ENCODE measurements at places on chromosomes 13 and 19.

DNA sequence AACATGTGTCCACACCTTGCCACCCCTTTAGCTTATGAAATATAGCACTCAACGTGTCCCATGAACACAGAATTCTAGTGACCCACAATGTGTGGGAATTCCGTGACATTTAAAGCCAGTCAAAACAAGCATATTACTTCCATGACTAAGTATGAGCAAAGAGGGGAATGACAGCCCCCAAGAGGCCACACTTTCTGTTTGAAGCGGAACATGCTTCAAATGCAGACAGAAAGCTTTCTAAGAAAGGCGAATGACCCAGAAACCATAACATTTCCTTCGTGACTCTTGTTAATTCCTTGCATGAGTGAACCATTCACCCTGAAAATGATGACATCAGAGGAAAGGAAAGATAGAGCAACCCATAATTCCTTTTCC is 122.0 kb upstream of the FNDC3A start:
- no peak for DNase-seq

GRCh38 chr13:38863536-38863935 is 127.1 kb downstream of the STOML3 start:
- DNase-seq = no peak

DNA sequence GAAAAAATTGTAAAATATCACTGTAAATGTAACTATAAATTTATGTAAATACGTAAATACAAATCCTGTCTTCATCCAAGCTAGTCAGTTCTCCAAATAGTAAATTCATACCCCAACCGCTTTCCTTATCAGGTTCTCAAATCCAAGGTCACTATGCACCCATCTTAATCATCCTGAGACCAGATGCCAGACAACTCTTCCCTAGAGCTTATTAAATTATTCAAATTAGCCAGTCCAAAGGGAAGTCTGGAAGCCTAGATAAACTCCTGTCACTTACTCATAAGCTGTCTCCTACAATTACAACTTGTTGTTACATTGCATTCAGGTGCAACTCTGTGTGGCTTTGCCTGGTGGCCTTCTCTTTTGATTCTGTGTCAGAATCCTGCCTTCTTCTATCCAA is 836.1 kb upstream of the PCDH20 start:
- DNase-seq = no peak

DNA sequence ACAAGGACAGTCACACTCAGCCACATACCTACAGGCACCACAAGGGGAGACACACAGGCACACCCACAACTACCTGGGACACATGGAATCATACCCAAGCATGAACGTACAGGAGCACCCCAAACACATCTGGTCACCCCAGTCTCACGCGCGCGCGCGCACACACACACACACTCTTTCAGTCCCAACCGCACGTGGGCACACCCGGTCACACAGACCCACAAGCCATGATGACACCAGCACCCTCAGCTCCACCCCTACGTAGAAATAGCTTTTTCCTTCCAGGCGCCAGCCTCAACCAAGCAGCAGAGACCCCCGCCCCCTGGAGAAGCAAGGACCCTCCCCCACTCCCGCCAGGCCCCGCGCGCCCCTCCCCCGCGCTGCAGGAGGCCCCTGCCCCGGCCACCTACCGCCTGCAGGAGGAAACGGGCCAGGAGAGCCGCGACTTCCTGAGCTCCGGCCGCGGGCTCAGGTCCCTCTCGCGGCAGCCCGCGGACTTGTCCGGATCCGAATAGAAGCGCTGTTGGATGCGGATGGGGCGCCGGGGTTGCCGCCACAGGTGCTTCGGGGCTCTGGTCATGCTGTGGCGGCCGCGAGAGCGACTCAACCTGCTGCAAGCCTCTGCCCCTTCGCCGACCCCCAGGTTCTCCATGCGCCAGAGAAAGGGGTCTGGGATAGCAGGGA is 6.4 kb upstream of the PDE4C start:
- no peak for DNase-seq

GRCh38 chr19:34353546-34353945 is 11.4 kb upstream of the GPI start:
- no peak for DNase-seq

- DNase-seq = no peak
Measured at GRCh38 chr13:106274551-106275203, 260.8 kb downstream of the EFNB2 start.

DNA sequence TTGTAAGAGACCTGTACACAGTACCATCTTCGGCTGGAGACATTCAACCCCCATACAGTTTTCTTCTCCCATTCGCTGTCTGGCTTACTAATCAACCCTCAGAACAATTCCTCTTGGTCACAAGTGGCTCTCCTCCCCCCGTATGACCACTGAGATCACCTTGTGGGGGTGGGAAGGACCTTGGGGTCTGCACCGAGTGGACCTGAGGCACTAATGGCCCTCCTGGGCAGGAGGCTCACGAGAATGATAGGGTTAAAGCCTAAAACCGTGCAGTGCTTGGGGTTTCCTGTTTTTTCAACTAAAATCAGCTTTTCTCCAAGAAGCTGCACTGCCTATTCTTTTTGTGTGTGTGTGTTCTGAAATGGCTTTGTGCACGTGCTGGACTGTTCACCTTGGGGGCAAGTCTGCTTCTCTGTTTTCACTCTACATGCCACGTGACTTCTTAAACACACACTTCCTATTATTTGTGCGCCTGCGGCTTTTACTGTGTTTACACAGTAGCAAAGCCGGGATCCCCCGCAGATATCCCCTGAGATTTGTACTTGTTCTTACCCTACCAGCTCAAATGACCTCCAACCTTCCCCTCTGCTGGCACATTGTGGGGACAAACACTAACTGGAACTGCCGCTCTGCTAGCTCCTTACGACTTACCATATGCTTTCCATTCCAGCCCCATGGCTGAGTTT is 12.3 kb downstream of the RBM26 start:
- no peak for DNase-seq

DNA sequence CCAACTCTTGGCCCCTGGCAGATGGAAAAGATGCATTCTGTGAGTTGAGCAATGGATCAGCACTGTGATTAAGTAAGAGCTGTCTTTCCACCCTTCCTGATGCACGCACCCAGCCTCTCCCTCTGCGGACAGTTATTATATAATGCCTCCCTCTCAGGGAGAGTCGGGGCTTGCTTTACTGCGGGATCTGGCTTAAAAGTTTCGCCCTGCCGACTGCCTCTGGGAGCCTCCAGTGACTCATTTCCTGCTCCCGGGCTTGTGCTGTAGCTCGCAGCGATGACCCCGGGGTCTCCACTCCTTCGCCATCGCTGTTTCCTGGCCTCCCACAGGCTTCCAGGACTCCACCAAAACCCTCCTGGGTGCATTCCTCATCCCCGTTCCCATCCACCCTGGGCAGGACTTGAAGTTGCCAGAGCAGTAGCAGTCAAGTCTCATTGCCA is 107.4 kb upstream of the SLC7A1 start:
- DNase-seq = no peak

DNA sequence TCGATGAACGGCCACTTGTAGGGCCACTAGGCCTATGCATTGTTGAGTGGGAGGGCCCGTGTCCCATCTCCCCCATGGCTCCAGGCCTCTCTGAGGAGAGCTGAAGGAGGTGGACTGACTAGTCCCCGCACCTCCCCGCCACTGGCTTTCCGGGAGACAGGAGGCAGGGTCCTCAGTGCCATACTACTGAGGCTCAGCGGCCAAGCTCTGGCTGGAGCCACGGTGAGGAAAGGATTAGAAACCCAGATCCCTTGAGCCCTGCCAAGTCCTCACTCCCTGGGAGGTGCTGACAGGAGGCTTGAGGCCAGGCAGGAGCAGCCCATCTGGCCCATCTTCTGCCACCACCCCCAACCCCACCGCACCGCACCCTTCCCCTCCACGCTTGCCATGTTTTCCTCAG is 29.0 kb downstream of the CCDC8 start:
- no peak for DNase-seq
